Right renal pelvis (tissue), 4 donors: ENCODE measurements at places on chromosomes 7 and 10.

GRCh38 chr7:154910125-154910524, 92.8 kb downstream of the PAXIP1 start:
- no peak for DNase-seq

- DNase-seq = no peak
These were observed 95.0 kb downstream of the WDFY4 start for GRCh38 chr10:48779546-48780152.

DNA sequence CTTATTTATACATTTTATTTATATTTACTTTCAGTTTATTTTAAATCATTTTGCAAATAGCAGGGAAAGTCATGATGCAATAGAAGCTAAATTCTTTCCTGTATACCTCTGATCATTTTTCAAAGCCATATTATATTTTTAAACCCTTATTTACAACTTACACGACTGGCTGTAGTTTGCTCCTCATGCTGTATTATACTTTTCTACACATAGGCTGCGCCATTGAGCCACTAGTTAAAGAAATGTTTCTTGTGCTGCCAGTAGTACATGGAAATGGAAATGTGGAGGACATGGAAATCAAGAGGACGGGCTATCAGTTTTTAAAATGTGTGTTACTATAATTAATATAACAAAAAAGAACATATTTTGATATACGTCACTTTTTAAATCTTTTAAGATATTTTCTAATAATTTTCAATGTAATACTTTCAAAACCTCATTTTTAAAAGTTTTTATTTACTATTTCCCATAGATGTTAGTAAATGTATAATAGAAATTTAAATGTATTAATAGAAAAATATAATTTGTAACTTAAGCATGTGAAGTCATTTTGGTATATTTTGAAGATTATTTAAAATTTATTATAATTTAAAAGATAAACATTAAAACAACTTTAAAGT, 118.5 kb downstream of the VTI1A start:
- DNase-seq = peak; percentile 52

GRCh38 chr7:150946421-150947240, 31.5 kb downstream of the KCNH2 start:
- DNase-seq = no peak

DNA sequence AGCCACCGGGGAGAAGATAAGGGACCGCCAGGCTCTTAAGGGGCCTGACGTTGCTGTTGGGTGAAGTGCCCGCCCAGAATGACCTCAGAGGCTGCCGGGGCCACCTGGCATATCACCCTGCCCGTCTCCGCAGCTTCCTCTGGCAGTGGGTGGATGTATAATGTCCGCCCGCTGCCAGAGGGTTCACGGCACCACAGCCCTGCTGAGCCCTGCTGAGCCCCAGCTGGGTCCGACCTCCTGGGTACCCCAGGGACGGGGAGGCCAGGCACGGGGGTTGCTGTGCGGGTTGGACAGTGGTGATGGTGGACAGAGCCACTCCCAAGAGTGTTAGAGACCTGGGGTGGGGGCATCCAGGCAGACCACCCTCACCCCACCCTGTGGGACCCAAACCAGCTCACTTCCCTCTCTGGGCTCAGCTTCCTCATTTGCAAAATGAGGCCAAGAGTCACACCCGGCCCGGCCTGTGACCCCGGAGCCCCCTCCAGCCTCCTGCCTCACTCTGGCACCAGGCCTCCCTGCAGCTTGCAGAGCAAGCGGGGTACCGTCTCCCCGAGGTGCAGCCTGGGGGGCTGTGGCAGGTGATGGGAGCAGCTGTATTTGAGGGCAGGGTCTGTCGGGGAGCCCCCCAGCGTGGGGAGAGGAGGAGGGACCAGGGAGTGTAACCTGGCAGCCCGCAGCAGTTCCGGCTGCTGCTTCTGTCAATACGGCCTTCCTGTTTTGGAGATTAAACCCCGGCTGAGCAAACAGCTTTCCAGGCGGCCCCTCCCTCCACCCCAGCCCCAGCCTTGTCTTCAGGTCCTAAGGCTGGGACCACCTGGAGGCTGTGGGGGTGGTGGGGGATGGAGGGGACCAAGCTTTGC, 8.4 kb upstream of the LFNG start:
- DNase-seq = no peak

GRCh38 chr7:85186083-85186520, 754 bp downstream of the SEMA3D start:
- no peak for DNase-seq

DNA sequence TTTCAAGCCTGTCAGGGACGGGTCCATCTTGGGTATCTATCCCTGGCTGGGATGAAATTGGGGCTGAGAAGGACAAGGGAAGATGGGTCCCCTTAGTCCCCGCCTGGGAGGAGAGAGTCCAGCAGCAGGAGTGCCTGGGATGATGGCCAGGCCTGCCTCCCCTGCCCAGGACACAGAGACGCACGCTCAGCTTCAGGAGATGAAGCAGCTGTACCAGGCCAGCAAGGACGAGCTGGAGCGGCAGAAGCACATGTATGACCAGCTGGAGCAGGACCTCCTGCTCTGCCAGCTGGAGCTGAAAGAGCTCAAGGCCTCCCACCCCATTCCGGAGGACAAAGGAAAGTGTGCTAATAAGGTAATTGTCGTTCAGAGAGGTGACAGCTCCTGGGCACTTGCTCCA, 15.4 kb downstream of the CCDC136 start:
- no peak for DNase-seq

DNA sequence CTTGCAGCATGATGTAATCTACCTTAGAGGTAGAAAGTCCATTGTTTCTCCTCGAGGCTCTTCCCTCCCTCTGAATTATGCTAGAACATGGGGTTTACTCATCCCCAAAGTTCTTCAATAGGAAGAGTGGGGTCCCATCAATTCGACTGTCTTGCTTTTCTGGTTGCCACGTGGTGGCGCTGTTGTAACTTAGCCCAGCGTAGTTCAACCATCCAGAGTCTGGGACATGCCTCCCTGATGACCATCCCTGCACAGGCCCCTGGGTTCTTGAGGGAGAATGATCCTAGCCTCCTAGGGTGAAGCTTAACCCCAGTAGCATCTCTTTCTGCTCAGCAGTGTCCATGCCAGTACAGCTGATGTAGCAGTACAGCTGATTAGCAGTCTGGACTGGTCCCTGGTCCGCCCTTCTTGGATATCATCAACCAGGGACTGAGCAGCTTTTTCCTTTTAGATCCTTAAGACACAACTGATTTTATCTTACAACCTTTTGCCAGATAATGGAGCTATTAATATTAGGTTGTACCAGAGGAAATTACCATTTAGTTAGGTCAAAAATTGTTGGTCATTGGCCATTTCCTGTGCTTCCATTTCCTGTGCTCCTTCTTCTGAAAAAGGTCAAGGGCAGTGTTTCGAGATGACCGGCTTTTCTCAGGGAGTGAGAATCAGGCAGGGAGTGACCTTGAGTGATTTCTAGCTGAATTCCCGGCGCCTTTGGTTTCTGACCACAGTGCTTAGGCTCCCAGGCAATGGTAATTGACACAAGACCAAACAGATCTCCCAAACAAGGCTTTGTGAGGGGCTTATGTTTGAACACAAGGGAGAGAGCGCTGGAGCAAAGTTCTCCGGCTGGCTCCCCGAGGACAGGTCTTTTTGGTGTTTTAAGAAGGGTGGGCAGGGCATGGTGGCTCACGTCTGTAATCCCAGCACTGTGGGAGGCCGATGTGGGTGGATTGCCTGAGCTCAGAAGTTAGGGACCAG, 65.4 kb downstream of the TACC2 start:
- no peak for DNase-seq

- no peak for DNase-seq
These were observed 12.2 kb upstream of the BMPR1A start for GRCh38 chr10:86744067-86744725.

DNA sequence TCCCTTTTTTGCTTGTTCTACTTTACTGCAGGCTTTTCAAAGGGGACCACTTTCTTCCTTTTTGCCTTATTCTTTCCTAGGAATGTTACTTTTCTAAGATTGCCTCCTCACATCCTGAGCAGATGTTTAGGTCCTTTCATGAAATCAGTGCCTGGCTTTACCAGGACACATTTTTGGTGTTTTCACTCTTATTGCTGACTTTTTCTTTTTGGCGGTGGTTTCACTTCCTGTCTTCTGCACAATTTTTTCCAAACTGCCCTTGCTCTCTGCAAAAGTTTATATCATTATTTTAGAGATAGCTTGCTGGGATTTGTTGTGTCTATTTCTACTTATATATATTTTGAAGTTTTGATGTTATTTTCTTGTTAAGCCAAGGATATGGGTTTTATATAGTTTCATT, 332.2 kb upstream of the MTPN start:
- no peak for DNase-seq

DNA sequence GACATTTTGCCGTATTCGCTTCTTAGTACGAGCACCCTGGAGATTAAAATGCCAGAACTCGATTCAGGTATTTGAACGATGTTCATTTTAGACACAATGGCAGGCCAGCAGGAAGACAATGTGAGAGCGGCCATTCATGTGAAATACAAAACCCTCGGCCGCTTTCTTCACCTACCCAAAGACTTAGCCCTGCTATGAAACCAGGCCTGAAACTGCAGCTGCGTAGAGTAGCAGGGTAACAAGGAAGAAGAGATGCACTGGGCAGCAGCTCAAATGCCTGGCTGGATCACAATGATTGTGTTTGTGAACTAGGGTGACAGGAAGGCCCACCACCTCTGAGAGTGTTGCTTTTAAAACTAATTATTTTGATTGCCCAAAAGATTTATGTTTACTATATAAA, 234.8 kb downstream of the TRIL start:
- DNase-seq = no peak

DNA sequence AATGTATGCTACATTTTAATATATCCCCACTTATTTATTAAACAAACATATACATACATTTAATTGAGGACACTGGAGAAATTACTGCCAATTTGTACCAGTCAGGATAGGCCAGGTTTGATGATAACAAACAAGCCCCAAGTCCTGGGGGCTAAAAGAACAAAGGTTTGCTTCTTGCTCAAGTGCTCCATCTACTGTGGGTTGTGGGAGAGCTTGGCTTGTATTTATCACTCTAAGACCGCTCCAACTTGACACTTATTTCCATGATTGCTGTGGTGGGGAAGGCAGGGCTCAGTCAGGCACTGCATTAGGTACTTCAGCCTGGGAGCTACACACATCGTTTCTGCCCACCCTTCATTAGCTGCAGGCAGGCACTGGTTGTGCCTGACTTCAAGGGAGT, 136.6 kb upstream of the ZNF32 start:
- no peak for DNase-seq

DNA sequence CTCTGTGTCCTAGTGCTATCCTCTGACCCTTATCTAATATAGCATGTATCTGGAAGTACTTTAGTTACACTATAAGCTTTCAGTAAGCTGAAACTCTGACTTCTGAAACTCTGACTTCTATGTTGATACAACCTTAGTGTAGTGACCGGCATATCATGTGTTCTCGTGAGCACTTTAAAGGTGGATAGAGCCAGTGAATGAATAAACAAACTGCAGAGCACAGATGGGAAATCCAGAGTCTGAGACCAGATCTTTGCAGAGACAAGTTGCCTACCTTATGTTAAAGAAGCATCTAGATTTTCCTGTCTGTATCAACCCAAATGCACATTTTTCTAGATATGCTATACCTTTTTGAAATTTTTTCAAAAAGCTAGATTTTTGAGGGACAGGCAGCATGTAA, 3.5 kb downstream of the ACTA2 start:
- no peak for DNase-seq

DNA sequence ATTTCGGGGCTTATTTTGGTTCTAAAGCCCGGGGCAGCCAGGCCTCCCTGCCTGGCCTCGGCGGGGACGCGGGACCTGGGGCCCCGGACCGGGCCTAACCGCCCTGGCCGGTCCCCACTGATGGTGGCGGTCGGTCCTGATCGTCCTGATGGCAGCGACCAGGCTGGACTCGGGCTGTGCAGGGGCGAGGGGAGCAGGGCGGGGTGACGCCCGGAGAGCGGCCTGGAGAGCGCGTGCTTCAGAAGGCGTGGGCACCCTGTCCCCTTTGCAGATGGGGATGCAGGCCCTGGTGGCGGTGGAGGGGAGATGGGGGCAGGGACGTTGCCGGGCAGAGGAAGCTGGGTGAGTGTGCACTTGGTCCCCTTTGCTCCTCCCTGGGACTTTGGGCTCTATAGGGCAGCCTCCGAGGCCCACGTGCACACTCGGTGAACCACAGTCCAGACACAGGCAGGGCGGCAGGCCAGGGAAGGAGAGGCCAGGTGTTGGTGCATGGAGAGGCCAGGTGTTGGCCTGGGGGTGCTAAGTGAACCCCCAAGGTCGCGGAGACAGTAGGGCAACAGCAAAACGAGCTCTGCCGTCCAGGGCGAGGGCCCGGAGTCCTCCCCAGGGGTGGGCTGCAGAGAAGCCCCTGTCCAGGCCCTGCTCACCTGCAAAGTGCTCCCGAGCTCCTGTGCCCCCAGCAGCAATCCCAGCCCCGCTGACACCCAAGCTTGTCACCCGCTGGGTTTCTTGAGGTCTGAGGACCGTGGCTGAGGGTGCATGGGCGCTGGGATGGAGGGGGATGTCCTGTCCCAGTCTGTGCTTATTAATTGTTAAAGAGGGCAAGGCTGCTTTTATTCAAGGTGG, 42.4 kb upstream of the FAM20C start:
- DNase-seq = no peak

- no peak for DNase-seq
These were observed 32.8 kb downstream of the MRPS33 start for GRCh38 chr7:140981951-140982350.

DNA sequence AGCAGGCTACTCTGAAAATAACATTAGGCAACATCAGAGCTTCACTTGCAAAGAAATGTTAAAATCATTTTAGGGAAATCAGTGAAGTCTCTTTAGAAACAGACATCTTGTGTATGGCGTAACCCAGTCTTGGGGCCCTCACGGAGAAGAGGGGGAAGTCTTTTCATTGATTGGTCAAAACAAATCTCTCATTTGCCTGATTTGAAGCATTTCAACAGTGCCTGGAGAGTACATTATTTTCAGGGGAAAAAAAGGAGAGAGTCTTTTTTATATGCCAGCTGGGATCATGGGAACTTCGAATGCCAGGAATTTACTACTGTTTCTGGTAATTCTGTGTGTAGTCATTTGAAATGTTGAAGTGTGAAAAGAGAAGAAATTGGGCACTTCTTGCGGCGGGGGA, 471.4 kb downstream of the PLXDC2 start:
- DNase-seq = no peak

GRCh38 chr10:116099023-116099420, 174.0 kb downstream of the GFRA1 start:
- DNase-seq = no peak

DNA sequence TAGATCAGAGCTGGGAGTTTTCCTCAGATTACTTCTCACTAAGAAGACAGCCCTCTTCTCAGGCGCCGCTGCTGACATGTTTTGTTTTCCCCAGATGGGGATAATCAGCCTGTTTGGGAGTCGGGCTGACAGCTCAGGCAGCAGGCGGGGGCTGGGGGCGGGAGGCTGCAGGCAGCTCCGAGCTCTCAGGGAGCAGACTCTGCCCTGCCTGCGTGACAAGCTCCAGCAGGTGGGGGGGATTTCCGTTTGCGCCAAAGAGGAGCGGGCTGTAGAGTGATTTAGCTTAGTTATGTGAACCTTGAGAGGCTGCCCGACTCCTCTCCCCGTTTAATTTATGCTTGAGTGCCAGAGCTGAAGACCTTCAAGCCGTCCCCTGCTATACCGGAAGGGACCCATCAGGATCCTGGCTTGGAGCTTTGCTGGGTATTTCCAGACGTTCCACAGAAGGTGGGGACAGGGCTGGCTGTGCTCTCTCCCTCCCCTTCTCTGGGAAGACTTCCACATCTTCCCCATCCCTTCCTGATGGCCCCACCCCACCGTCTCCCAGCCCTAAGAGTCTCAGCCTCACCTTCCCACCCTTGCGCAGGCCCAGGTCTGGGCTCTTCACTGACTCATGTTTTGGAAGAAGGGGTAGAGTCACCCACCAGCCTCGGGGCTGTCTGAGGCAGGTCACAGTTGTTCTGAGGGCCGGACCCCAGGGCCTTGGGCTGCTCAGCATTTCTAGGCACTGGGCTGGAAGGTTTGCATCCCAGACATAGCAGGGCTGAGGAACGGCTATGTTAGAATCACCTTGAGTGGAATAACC, 24.7 kb upstream of the ADCYAP1R1 start:
- DNase-seq = peak; percentile 75
